PC-9 (cell line): ENCODE measurements at places on chromosomes 2 and 18. TPM values are rescaled to one million over a fixed set of nuclear protein-coding genes. Genes with fewer than 3 reads are reported as not detected.
A peak's percentile ranks its signal among the peaks of the same experiment; 100 is the strongest.

GRCh38 chr18:69996951-69997798 lies 49.5 kb upstream of the CD226 start:
- DNase-seq, result no peak
- no peaks in the 10 kb centered on the region for H3K4me1 ChIP-seq
- H3K4me3 ChIP-seq, result no peak overlapping the region

DNA sequence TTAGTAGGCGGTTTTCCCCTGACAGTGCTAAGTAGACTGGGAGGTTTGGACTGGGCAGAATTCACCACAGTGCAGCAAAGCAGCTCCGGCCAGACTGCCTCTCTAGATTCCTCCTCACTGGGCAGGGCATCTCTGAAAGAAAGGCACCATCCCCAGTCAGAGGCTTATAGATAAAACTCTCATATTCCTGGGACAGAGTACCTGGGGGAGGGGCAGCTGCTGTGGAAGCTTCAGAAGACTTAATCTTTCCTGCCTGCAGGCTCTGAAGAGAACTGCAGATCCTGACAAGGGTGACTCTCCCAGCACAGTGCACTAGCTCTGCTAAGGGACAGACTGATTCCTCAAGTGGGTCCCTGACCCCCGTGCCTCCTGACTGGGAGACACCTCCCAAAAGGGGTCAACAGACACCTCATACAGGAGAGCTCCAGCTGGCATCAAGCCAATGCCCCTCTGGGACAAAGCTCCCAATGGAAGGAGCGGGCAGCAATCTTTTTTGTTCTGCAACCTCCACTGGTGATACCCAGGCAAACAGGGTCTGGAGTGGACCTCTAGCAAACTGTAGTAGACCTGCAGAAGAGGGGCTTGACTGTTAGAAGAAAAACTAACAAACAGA lies 266.8 kb upstream of the CRIM1 start:
- DNase-seq, result no peak

GRCh38 chr2:170227507-170227947 lies 49.6 kb downstream of the MYO3B start:
- H3K4me3 ChIP-seq, result no peak overlapping the region
- H3K27me3 ChIP-seq, result no peaks in the 10 kb centered on the region
- H3K4me1 ChIP-seq, result 0 out of 2 replicates have a peak, but pooled peaks cover 4% of the 10 kb centered on the region
- H3K36me3 ChIP-seq, result no peaks in the 10 kb centered on the region
- no peak overlapping the region for H3K27ac ChIP-seq

The CLEC4F gene
- not detected in 2 replicates for total RNA-seq

- no peak overlapping the region for H3K4me3 ChIP-seq
- no peak overlapping the region for H3K27ac ChIP-seq
- H3K4me1 ChIP-seq, result peaks cover 35% of the 10 kb centered on the region
- H3K27me3 ChIP-seq, result no peaks in the 10 kb centered on the region
- DNase-seq, result no peak
Measured at GRCh38 chr2:19125901-19126680, 232.3 kb downstream of the OSR1 start.

DNA sequence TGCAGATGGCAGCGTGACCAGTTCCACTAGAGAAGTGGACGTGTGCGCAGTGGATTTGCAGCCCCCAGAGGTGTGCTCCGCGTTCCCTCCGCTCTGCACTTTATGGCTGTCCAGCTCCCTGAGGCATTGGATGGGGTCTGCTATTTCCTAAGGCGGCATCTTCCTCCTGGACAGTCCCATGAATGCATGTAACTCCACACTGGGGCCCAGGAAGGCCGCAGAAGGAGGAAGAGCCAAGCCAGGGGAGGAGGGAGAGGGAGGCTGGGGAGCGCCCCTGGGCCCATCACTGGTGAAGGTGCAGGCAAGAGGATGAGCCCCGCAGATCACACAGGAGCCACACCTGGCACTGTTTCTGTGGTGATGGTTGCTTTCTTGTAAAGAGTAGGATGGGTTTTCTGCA lies 99.1 kb downstream of the PTGR3 start:
- peaks cover 87% of the 10 kb centered on the region for H3K27me3 ChIP-seq
- H3K4me1 ChIP-seq, result 0 out of 2 replicates have a peak, but pooled peaks cover 8% of the 10 kb centered on the region
- no peak for DNase-seq
- H3K27ac ChIP-seq, result no peak overlapping the region
- H3K4me3 ChIP-seq, result no peak overlapping the region

DNA sequence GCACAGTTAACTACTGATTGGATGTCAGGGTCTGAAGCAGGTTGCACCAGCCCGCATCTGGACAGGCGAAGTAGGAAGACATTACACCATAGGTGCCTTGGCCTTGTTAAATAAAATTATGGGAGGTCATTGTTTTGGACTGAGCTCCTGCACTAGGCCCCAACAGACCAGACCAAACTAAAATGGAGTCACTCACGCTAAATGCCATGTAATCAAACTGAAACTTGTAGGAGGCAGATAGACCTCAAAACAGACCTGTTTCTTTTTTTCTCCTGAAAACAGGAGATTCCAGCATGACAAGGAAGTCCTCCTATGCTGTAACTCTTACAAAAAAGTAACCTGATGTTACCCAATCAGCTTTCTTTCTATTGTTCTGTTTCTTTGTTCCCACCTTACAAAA lies 15.5 kb upstream of the NFU1 start:
- DNase-seq, result no peak
- no peak overlapping the region for H3K4me3 ChIP-seq

The IAH1 gene
- total RNA-seq, result 28.7 and 37.3 TPM in 2 replicates

- no peaks in the 10 kb centered on the region for H3K36me3 ChIP-seq
- H3K27me3 ChIP-seq, result no peaks in the 10 kb centered on the region
- H3K27ac ChIP-seq, result peak overlapping the region; percentile 4; the same call in 1 of the 2 replicates
- peaks cover 18% of the 10 kb centered on the region for H3K4me1 ChIP-seq
- H3K4me3 ChIP-seq, result no peak overlapping the region
- DNase-seq, result peak; percentile 93
Measured at GRCh38 chr2:173872714-173873113, 92.5 kb downstream of the SP3 start.

GRCh38 chr2:98012561-98012991 lies 16.8 kb upstream of the TMEM131 start:
- no peaks in the 10 kb centered on the region for H3K27me3 ChIP-seq
- no peak for DNase-seq
- H3K36me3 ChIP-seq, result no peaks in the 10 kb centered on the region
- H3K27ac ChIP-seq, result no peak overlapping the region
- no peak overlapping the region for H3K4me3 ChIP-seq

The ZNF396 gene
- 1.9 and 2.0 TPM in 2 replicates for total RNA-seq

- peaks cover 26% of the 10 kb centered on the region for H3K4me1 ChIP-seq
- no peaks in the 10 kb centered on the region for H3K27me3 ChIP-seq
- no peak overlapping the region for H3K27ac ChIP-seq
- no peaks in the 10 kb centered on the region for H3K36me3 ChIP-seq
- peak; percentile 84 for DNase-seq
- no peak overlapping the region for H3K4me3 ChIP-seq
Measured at GRCh38 chr2:217713395-217714286, 289.2 kb downstream of the TNS1 start.

The STARD6 gene
- total RNA-seq, result not detected in 2 replicates
